ENCODE measurements at places on chromosomes 6 and 20.

GRCh38 chr20:1618479-1618878 lies 1.3 kb downstream of the SIRPB1 start:
- DNase-seq, result no peak

DNA sequence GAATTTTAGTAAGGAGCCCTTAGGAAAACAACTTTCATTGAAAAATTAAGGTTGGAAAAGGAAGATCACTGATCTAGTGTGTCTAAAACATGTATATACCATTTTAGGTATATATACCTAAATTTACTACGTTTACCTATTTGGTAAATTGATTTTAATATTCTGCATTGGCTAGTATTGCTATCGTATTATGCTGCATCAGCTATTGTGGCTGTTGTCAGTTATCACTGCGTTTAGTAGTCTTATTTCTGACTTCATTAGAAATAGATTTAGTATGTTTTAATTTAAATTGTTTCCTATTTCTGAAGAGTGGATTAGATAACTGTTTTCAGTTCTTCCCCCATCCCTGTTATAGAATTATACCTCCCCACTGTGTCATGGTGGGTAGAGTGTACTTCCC lies 101.7 kb upstream of the ARG1 start:
- DNase-seq, result no peak

DNA sequence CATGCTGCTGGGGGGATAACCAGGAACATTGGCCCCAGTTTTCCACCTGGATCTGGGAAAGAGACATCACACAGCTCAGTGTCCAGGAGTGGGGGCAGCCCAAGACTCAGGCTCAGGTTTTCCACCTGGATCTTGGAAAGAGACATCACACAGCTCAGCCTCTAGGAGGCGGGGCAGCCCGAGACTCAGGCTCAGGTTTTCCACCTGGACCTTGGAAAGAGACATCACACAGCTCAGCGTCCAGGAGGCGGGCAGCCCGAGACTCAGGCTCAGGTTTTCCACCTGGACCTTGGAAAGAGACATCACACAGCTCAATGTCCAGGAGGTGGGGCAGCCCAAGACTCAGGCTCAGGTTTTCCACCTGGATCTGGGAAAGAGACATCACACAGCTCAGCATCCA lies 361.6 kb downstream of the THBS2 start:
- no peak for DNase-seq

GRCh38 chr20:32925481-32926196 lies 66.9 kb downstream of the EFCAB8 start:
- DNase-seq, result no peak

DNA sequence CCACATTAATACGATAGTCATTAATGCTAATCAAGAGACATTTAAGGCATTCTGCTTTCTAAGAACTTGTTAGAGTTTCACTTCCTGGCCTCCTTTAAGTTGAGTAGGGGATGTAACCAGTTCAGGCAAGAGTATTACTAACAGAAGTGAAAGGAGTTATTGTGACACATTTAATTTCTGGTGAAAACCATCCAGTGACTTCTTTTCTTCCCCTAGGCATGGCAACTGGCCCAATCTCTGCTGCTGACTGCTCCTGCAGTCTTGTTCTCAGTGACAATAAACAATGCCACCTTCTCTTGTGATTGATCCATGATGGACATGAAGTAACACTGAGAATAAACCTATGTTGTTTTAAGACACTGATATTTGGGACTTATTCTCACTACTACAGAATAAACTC lies 130.9 kb upstream of the DEFB112 start:
- DNase-seq, result no peak

DNA sequence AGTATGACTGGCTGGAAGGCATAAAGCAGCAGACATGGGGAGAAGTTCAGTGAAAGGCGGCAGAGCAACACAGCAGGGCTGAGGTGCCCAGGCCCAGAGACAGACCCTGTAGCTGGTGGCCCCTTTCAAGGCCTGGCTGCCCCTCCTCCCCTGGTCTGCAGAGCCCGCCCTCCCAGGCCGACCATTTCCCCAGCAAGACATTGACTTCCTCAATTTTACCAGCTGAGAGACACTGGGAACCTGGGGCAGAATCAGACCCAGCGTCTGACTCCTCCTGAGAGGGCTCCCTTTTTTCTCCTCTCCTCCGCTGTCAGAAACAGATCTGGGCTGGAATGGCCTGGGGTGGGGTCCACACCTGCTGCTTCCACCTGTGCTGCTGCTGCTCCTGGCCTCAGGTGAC lies at the start of gene TREML4:
Gene TREML4, plus strand, starts transcription at position 254 of the 400 bp plus-strand sequence. Its CDS starts 79 bp downstream, at position 333.
- DNase-seq, result no peak

- DNase-seq, result no peak
Measured at GRCh38 chr6:37110500-37111461, 59.2 kb upstream of the PIM1 start.

DNA sequence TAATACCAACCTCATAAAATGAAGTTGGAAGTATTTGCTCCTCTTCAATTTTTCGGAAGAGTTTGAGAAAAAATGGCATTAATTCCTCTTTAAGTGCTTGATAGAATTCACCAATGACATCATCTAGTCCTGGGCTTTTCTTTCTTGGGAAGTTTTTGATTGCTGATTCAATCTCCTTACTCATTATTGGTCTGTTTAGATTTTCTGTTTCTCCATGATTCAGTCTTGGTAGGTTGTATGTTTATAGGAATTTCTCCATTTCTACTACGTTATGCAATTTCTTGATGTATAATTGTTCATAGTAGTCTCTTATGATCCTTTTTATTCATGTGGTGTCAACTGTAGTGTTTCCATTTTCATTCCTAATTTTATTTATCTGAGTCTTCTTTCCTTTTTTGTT lies 176.9 kb upstream of the PRND start:
- no peak for DNase-seq

DNA sequence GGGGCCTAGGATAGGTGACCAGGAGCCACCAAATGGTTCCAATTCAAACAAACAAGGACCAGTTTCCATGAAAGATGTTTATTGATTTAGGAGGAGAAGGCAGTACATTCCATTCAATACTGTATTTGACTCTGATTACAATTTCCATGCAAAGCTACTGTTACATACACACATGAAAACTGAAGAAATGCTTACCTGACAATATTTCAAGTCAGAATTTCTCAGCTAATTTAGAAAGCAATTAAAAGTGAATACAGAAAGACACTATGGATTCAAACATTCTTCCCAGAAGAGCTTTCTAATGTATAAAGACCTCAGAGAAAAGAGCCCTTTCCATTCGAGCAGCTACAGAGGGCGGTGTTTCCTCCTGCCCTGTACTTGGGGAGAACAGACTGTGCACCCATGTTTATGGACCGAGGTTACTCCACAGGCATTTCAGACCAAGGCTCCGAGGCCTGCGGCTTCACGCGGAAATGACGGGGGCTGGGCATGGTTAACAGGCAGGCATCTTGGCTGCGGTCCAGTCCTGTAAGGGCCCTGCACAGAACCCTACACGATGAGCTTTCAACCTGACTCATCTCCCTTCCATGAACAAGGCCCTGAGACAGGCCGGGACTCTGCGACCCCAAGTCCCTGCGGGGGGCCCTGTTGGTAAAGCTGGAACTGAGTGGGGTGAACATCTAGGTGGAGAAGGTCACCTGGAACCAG lies 25.7 kb upstream of the TCFL5 start:
- no peak for DNase-seq

DNA sequence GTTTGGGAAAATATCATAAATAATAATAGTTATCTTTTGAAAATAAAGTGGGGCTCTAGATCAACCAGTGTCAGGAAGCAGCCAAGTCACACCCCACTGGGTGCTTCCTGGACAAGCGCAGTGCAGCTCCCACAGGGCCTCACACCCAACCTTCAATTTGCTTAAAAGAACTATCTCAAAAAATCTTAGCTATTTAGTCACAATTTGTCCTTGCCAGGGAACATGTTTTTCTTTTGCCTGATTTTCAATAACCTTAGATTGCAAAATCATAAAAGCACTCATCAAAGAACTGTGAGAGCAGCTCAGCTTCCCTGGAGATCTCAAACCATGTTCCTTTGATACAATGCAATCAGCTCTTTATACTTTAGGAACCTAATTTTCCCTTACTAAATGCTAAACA lies 1.6 kb upstream of the NCOA7 start:
- no peak for DNase-seq

- no peak for DNase-seq
Measured at GRCh38 chr20:63254232-63254605, at the start of gene NKAIN4. NKAIN4 (minus strand) TSS chr20:63254463; CDS start chr20:63254450, 13 bp downstream.

DNA sequence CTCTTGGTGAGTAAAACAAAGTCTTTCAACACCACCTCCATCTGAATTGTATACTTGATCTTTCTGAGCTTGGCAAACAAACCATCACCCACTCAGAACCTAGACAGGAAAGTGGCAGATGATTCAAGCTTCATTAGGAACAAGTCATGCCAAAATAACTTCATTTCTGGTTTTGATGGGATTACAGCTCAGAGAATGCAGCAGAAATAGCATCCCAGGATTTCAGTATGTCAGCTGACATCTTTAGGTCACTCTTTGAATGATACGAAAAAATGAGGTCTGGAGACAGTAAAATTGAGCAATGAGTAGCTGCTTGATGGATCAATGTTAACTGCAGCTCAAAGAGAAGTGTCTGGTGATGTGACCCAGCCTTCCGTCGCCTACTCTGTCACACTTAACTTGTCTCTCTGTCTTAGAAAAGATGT lies 92.4 kb downstream of the GJA10 start:
- no peak for DNase-seq

DNA sequence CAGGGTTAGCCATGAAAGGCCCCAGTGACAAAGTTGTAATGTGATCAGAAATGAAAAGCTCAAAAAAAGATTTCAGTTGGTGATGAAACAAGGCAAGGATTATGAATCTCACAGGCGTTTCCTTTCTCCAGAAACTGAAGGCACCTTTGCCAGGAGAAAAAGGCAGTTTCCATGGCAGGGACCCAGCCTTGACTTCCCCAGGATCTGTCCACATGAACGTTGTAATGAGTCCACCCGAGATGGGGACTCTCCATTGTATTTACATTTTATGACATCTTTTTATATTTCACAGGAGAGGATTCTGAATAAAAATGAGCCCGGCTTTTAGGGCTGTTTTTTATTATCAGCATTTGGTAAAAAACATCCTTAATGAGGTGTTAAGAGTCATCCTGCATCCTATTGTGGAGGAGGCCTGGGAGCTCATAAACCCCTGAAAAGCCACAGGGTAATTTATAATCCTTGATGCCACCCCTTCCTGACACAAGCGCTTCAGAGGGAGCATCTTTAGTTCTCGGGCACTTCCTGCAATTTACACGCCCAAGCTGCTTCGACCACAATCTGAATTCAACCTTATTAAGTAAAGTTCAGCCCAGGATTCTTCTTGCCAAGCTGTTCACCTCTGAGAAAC lies 74.1 kb upstream of the SALL4 start:
- no peak for DNase-seq

- no peak for DNase-seq
Measured at GRCh38 chr6:76742919-76743318, 670.5 kb upstream of the IMPG1 start.

DNA sequence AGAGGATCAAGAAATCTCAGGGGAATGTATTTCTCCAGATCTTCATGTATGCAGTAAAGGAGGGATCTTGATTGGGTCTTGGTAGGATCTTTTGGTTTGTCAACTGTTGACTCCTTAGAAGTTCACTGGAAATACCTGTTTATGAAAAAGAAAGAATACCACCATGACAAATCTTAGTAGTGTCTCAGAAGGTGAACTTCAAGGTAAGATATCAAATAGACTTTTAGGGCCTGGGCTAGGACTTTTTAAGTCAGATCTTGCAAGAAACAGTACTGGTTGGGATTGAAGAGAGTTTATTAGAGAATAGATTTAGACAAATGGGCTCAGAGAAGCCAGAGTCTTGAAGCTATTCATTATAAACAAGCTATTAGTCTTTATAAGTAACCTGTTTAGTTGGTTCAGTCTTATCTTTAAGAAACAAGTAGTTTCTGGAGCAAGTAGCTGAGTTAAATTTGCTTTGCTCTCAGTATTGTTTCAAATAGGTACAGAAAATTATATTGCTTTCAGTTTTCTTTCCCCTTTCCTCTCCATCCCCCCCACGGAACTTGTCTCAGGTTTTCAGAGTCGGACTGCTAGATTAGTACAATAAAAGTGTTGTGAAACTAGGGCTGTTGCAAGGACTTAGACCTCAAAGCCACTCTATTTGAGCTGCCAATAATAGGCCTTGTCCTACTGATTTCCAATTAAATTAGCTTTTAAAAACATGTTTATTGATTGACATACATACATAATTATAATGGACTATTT lies 529.1 kb upstream of the CITED2 start:
- DNase-seq, result no peak

- DNase-seq, result no peak
Measured at GRCh38 chr20:64241061-64241460, 14.5 kb upstream of the PCMTD2 start.

DNA sequence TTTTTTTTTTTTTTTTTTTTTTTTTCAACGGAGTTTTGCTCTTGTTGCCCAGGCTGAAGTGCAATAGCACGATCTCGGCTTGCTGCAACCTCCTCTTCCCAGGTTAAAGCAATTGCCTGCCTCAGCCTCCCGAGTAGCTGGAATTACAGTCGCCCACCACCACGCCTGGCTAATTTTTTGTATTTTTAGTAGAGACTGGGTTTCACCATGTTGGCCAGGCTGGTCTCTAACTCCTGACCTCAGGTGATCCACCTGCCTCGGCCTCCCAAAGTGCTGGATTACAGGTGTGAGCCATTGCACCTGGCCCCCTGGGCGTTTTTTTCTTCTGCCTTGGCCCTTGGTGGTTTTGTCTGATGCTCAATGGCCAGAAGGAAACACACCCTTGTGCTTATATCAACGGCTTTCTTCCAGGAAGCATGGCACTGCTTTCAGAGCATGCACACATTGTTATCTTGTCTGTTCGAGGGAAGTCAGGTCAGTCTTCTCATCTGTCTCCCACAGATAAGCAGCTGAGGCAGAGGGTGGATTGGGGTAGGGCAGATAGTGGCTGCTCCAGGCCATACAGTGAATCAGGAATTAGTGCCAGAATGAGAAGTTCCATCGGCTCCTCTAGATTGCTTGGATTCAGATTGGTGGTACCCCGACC lies 203.1 kb downstream of the TSHZ2 start:
- DNase-seq, result no peak

DNA sequence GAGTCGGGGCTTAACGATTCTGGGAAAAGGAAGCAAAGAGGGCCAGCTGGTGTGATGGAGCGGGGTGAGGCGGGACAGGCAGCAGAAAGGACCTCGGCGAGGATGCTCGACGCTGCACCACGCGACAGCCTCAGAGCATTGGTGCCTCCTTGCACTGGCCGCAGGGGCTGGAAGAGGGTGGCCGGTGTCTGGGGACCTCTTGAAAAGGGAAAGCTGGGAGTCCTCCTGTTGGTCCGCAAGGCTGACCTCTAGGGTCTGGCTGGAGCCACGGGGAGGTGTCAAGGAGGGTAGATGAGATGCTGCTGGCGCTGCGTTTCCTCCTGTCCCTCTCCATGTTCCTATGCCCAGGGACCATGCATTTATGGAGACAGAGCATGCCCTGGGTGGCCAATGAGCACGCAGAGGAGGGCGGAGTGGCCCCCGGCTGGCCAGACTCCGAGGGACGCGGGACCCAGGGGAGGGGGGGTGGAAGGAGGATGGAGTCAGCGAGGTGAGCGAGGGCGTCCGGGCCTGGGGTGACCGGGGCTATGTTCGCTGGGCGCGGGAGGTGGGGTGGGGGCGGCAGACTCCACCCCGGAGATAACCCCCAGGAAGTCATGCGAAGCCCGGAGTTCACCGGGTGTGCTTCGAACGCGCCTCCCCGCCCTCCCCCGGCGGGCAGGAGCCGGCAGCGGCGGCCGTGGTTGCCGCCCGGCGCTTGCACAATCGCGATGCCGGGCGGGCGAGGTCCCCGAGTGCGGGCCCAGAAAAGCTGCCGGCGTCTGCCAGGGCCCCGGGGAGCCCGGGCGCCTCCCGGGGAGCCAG lies at the start of gene CYP24A1:
Gene CYP24A1, minus strand, starts transcription at position 334 of the 804 bp plus-strand sequence. CDS start 407 bp downstream, outside the sequence.
- DNase-seq, result no peak

GRCh38 chr6:168118935-168119334 lies 39.9 kb upstream of the FRMD1 start:
- no peak for DNase-seq
